Hematopoietic multipotent progenitor cell treated with erythropoietin and hydrocortisone succinate and interleukin-3 and kit ligand, for 17 days (in vitro differentiated cells): ENCODE measurements at places on chromosomes 11 and 22.
A peak's percentile ranks its signal among the peaks of the same experiment; 100 is the strongest.

- no peak for DNase-seq
These were observed 103.7 kb downstream of the VPREB1 start for GRCh38 chr22:22348127-22348814.

GRCh38 chr11:74437441-74438042, 29.8 kb downstream of the KCNE3 start:
- peak; percentile 74 for DNase-seq

DNA sequence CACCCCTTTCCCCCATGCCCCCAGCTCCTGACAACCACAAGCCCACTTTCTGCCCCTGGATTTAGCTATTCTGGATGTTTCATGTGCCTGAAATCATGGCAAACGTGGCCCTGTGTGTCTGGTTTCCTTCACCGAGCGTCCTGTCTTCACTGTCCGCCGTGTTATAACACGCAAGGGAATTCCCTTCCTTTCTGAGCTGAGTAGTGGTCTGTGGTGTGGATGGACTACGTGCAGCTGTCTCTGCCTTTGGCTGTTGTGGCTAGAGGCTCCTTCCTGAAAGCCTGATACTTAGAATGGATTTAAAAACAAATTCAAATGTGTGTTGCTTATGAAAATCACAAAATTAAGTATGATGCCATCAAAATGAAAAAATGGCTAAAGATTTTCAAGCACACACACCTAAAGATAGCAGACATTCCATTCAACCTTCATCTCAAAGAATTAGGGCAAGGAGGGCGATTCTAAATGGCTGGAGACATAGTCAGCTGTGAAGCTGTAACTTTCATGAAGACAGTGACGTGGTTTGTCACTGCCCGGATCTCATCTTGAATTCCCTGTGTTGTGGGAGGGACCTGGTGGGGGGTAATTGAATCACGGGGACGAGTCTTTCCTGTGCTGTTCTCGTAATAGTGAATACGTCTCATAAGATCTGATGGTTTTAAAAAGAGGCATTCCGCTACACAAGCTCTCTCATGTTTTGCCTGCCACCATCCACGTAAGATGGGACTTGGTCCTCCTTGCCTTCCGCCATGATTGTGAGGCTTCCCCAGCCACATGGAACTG, 30.5 kb downstream of the KCNQ1 start:
- DNase-seq = no peak

- DNase-seq = no peak
These were observed 675.3 kb downstream of the BRD1 start for GRCh38 chr22:49152127-49152938.

DNA sequence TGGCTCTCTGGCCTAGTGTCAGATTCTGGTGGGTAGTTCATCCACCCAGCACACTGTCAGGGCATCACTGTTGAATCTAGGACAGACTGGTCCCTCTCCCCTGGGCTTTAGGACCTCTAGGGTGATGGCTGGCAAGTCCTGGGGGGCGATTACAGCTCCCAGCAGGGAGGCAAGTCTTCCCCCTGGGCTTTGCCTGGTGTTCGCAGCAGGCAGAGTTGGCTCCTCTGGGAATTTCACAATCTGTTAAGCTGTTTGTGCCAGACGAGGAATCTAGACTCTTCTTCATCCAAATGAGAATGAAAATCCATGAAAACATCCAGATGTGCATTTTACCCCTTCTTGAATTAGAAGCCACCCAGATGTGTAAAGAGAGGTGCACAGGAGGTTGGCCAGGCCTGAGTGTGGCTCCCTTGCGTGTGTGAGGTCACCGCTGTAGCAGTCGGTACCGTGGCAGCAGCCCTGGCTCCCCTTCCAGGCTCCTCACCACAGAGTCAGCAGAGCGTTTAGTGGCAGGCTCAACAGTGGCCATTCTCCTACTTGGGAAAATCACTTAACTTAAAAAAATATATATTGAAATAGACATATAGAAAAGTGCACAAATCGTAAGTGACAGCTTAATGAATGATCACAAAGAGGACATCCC, 99.9 kb upstream of the TBCEL start:
- DNase-seq = no peak

GRCh38 chr11:65636108-65637031, 1.5 kb upstream of the SIPA1 start:
- DNase-seq = peak; percentile 82

GRCh38 chr22:39254789-39255298, 10.1 kb upstream of the PDGFB start:
- DNase-seq = no peak

- peak; percentile 8 for DNase-seq
These were observed 16.4 kb downstream of the LMO1 start for GRCh38 chr11:8247312-8247711.

DNA sequence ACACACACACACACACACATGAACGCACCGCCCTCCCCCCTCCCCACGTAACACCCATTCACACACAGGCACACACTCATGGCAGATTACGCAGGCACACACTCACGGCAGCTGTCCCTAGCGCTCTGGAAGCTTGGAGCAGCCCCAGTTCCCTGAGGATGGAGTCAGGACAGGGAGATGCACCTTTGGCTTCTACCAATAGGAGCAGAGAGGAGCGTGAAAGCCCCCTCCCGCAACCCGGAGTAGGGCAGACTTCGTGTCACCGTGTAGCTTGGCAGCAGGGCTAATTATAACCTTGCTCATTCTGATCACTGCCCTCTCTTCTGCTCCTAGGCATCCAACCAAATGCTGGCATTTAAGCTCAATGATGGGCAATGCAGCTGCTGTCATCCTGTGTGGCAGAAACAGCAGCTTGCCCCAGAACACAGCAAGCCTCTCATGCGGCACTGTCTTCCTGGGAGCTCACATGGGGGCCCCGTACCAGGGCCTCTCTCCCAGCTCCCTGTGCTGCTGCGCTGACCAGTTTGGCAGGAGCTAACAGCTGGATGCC, 31.9 kb downstream of the ANKK1 start:
- no peak for DNase-seq

- no peak for DNase-seq
These were observed 26.9 kb upstream of the TP53I11 start for GRCh38 chr11:44977493-44977984.

DNA sequence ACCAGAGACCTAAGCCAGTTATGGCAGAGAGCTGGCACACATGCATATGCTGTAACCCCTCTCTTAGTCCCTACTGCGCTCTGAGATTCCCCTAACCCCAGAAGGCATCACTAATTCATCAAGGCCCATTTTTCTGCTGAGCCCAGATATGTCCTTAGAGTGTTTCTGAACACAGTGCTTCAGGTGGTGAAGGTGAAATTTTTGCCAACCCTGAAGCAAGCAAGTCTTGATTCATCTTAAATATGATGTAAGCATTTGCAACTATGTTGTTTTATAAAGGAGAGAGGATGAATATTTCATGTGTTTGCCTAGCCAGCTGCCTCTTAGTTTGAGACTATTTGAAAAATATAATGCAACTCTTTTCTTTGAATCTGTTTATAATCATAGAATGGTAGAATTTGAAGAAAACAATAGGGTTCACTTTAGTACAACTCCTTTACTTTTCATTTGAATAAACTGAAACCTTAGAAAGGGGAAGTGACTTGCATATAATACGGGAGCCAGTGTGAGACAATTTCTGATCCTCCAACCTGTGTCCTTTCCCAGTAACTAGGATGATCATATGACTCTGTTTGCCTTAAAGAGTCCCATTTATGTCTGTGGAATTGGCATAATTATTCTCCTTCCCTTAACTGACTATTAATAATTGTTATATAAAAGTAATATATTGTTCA, 194.3 kb upstream of the MTNR1B start:
- no peak for DNase-seq
